ENCODE measurements at places on chromosomes 2 and 18. TPM values are rescaled to one million over a fixed set of nuclear protein-coding genes. Genes with fewer than 3 reads are reported as not detected.

The NEB gene
- 0.33 TPM for total RNA-seq

The ANO7 gene
- total RNA-seq, result 1.0 TPM

The DCDC2C gene
- not detected for total RNA-seq

The STAMBP gene
- 29.1 TPM for total RNA-seq

The NAB1 gene
- total RNA-seq, result 37.2 TPM

The AQP12A gene
- not detected for total RNA-seq

The CHST9 gene
- not detected for total RNA-seq

The MYOM1 gene
- 2.5 TPM for total RNA-seq

The DOK6 gene
- total RNA-seq, result 14.1 TPM

The ERMN gene
- 1.1 TPM for total RNA-seq

The AMER3 gene
- total RNA-seq, result not detected

The CYP26B1 gene
- 1.1 TPM for total RNA-seq

The NCKAP1 gene
- 211 TPM for total RNA-seq

The UCN gene
- 0.85 TPM for total RNA-seq

The RTP5 gene
- not detected for total RNA-seq

The CD226 gene
- 0.69 TPM for total RNA-seq

The NTSR2 gene
- total RNA-seq, result not detected

The NR4A2 gene
- 0.40 TPM for total RNA-seq

The OST4 gene
- 636 TPM for total RNA-seq

The KLHL30 gene
- 5.2 TPM for total RNA-seq

The HTR2B gene
- total RNA-seq, result 37.3 TPM

The DNER gene
- 0.20 TPM for total RNA-seq

The TMEM247 gene
- total RNA-seq, result not detected

The CD207 gene
- total RNA-seq, result not detected

The C1D gene
- 15.9 TPM for total RNA-seq

The AQP12B gene
- total RNA-seq, result not detected

Data from smooth muscle cell of the pulmonary artery (primary cell).